Left renal cortex interstitium (tissue), 4 donors: ENCODE measurements at places on chromosomes 5 and 9.
A peak's percentile ranks its signal among the peaks of the same experiment; 100 is the strongest.

- no peak for DNase-seq
These were observed 8.9 kb upstream of the EPB41L4B start for GRCh38 chr9:109329638-109330258.

GRCh38 chr5:149170299-149170698 is 29.0 kb downstream of the ABLIM3 start:
- DNase-seq = no peak

GRCh38 chr9:88258024-88258423 is 119.7 kb upstream of the SPATA31C2 start:
- DNase-seq = peak; percentile 74

- no peak for DNase-seq
These were observed 114.2 kb downstream of the LHFPL2 start for GRCh38 chr5:78534148-78534904.

DNA sequence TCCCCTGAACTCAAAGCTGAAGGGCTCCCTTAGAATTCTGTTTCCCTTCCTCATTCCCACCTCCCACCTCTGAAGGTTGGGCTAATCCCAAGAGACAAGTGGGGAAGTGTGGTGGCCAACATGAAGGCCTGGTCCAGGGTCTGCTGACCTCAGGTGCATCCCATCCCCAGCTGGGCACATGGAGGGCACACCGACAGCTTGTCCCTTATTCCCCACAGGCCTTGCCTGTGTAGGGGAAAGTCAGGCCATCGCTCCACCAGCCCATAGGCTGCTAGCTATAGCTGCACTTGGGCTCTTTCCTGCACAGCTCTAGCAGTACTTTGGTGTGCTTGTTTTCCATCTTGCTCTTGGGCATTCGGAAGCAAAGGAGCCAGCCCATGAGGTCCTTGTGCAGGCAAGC is 247.7 kb downstream of the CDH12 start:
- no peak for DNase-seq

DNA sequence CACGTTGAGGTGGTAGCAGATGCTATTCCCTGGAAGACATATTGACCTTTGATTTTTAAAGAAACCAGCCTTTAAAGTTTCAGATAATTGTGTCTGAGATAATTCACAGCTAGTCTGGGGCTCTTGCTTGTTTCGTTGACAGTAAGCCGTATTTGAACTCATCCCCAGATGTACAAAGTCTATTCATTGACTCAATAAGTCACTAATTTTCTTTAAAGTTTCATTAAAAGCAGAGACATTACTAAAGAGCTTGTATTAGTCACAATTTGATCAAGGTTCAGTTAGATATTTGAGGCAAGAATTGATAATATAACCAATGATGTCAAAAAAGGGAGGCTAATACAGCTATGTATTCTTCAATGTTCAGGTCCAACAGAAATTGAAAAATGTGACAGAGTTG is 158.0 kb downstream of the PCSK1 start:
- DNase-seq = no peak

- no peak for DNase-seq
These were observed 185.5 kb downstream of the TAF11L14 start for GRCh38 chr5:17819783-17820182.

DNA sequence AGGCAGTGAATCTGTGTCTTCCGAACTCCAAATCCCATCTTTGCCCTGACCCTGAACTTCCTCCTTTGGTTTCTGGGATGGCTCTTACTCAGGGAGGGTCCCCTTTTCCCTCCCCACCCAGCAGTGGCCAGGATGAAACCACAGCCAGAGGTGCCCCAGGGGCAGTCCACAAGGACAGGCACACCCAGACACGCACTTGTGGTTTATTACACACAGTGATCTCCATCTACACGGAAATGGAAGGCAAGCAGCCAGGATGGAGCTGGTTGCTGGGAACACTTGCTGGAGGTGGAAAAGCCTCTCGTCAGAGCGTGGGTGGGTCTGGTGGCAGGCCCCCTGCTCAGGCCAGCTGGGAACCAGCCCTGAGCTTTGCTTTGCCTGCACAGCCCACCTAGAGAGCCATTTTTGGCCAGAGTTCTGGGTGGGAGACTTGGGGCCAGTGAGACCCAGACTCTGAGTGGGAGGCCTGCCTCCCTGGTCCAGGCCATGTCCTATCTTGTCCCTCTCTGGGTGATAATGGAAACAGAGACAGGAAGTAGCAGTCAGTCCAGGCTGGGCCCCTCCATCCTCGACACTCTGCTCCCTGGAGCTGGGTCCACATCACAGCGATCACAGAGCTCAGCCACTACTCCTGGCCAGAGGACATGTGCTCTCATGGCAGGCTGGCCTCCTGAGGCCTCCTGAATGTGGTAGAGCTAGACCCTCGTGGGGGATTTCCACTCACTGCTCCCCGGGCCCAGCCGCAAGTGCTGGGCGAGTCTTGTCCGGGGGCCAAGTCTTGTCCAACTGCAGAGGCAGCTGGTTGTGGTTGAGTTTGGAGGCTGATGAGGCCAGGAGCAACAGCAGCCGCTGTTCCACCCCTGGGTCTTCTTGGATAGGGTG is 5.1 kb upstream of the PHYKPL start:
- DNase-seq = no peak

GRCh38 chr5:156191547-156191946 is 135.4 kb upstream of the SGCD start:
- no peak for DNase-seq

DNA sequence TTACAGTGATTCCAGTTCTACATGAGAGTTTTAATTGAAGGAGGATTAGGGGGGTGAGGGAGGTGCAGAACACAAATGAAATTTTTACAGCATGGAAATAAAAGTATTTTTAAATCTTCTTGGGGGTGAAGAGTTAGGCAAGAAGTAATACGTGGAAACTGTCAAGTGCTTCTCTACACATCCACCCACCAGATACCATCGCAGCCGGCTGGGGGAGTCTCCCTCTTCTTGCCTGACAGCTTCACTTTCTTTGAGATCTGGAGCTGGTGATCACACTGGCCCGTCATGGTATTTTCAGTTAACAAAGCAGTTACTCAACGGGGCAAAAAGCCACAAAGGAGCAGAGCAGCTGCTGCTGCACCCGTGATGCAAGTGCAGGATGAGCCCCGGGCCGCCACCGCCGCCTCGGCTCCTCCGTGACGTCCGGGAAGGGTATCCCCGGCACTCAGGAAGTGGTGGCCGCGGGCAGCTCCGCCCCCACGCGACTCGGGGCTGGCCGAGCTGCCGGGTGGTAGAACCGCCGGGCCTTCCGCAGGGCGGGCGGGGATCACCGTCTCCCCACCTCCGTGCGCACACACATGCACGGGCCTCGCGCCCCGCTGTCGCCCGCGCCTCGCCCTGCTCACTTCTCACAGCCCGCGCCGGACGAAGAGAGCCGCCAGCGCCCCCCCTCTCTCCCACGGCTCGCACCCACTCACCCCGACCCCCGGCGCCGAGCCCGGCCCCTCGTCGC is 2.4 kb upstream of the NR4A3 start:
- no peak for DNase-seq

DNA sequence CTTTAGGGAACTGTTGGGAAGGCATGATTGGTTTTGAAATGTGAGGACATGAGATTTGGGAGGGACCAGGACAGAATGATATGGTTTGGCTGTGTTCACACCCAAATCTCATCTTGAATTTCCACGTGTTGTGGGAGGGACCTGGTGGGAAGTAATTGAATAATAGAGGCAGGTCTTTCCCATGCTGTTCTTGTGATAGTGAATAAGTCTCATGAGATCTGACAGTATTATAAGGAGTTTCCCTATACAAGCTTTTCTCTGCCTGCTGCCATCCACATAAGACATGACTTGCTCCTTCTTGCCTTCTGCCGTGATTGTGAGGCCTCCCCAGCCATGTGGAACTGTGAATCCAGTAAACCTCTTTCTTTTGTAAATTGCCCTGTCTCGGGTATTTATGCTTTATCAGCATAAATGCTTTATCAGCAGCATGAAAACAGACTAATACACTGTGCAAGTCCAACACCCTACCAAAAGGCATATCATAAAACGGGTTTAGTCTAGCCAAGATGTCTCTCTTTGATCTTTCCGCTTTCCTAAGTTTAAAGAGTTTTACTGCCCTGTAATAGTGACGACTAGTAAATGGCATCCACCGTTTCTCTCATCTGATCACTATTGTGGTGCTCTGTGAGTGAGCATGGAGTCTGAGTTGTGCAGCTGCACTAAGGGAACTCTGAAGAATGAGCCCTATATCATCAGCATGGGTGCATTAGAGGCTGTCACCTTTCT is 12.9 kb upstream of the ZNF782 start:
- DNase-seq = no peak

DNA sequence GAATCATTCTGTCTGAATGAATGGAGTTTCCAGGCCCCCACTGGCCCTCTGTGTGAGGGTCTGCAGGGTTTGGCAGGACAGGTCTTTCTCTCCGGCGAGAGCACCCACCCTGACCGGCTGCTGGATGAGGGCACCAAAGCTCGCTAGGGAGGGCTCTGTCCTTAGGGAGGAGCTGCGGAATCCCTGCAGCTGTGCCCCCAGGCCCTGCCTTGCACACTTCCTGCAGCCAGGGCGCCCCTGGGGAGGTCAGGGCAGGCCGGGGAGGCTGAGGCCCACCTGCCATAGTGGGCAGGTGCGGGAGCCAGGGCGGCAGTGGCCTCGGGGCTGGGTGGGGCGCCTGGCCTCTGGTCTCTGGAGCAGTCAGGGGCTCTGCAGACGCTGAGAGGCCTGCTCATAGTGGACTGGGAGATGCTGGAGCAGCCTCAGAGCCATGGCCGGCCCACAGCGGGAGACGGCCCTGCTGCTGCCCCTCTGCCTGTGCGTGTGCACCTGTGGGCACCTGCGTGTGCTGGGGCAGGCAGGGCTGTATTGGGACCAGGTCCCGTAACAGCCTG is 36.1 kb downstream of the EXOC3 start:
- no peak for DNase-seq

- no peak for DNase-seq
These were observed 64.6 kb upstream of the KLF9 start for GRCh38 chr9:70478963-70479641.

DNA sequence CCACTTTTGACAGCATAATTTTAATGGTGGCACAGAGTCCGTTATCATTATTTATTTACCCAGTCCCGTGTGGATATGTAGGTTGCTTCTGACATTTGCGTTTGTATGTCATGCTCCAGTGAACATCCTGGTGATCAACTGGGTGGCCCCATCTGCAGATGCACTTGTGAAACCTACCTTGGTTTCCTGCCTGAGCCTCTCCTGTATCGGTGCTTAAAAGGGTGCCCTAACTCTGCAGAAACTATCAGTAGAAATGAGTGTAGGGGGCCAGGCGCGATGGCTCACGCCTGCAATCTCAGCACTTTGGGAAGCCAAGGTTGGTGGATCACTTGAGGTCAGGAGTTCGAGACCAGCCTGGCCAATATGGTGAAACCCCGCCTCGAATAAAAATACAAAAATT is 92.1 kb upstream of the IER5L start:
- no peak for DNase-seq

DNA sequence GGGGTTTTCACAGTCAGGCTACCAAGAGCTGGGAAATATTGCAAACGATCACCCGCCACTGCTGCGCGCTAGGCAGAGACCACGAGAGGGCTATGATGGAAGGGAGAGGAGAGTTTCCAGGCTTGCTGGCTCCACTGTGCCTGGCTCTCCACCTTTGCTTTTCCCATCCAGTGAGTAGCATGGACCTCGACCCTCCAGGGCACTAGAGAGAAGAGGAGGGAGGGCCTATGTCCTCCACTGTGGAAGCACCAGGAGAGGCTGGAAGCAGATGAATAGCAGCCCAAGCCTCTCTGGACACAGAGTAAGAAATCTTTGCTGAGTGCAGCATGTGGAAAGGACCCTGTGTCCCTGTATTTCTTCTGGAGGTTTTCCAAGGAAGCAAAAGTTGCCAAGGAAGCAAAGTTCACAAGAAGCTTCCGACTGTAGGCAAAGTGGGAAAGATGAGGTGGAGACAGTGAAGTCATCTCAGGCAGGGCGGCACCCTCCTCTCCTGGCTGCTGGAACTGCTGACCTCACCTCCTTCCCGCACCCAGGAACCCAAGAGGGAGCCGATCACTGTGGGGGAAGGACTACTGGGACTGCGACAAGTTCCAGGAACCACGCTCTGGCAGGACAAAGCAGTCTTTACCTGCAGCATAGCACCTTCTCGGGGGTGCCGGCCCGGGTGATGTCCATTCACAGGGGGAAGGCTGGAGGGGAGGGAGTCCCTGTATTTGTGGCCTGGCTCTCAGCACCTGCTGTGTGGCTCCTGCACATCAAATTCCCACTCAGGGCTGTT is 79.6 kb downstream of the CSNK1A1 start:
- no peak for DNase-seq

DNA sequence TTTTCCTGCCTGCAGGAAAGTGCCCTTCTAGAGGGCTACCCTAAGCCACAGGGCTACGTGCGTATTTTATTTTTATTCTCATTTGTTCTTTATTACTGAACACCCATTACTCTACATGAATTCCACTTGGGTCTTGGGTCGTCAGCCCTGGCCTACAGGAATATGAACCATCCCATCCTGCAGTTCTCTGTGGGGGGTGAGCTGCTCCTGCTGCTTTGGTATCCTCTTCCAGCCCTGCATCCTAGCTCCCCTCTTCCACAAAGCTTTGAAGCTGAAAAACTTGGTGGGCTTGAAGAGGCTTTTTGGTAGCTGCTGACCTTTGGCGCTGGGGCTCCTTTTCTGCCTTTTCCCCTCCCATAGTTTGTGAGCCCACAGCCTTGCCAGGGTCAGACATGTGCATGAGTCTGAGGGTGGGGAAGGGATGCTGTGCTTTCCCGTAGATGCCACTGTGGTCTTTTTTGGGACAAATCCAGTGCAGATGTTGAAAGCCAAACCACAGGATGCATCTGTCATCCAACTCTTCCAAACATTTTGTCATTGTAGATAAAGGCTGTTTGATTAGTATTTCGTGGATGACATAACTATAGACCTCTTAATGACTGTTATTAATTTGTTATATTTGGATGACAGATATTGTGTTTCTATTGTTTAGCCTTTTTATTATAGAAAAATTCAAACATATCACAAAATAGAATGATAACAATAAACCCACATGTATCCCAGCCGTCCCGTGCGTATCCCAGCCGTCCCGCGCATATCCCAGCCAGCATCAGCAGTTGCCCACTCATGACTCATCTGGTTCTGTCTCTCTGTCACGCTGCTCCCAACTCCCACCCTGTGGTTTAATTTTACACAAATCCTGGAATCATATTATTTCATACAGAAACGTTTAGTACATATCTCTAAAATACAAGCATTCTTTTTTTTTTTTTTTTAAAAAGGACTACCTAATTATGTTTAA is 43.9 kb downstream of the SLC46A2 start:
- DNase-seq = no peak

- DNase-seq = no peak
These were observed 380.3 kb upstream of the ACTBL2 start for GRCh38 chr5:57862942-57863341.

GRCh38 chr9:112777914-112778313 is 27.4 kb downstream of the SNX30 start:
- no peak for DNase-seq

GRCh38 chr9:75389101-75389500 is 300.8 kb downstream of the OSTF1 start:
- no peak for DNase-seq

- DNase-seq = no peak
These were observed 344.1 kb downstream of the SEMA5A start for GRCh38 chr5:9201761-9202160.

GRCh38 chr9:128416014-128416413 is 4.6 kb upstream of the CERCAM start:
- DNase-seq = no peak
